ENCODE measurements at places on chromosomes 7 and 10.
A peak's percentile ranks its signal among the peaks of the same experiment; 100 is the strongest.

- DNase-seq = no peak
These were observed 12.2 kb downstream of the DNAJB9 start for GRCh38 chr7:108581655-108582491.

- no peak for DNase-seq
These were observed 615.1 kb downstream of the SUGCT start for GRCh38 chr7:40749877-40750276.

- DNase-seq = no peak
These were observed 60.2 kb upstream of the CAMK2B start for GRCh38 chr7:44385434-44386138.

- peak; percentile 6 for DNase-seq
These were observed 774.1 kb upstream of the IGFBP3 start for GRCh38 chr7:46695051-46695708.

DNA sequence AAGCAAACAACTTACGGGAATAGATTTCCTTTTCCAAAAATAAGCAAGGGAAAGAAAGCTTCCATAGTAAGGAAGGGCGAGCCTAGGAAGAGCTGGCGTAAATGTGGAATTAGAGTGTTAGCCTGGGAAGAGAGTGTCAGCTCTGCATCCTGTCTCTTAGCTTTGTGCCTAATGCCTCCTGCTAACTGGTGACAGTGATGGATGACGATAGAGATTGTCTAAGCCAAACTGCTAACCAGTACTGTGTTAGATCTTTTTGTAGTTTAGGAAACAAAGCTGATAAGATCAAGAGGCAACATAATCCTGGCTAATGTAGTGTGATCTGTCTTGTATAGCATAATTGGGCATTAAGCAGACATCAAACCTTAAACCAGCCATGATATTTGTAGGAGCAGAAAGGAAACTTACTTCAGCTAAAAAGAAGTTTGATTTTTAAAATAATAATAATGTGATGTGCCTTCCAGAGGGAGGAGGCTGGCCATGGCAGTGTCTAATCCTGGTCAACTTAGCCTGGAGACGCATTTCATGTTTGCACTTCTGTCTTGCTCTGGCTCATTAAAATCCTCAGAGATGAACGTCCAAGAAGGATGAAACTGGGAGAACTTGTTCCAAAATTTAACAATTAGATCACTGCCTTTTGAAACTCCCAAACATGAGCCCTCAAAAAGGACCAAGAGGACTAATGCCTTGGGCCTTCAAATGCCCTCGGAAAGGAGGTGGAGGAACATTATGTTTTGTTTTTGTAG, 85.1 kb downstream of the FAM204A start:
- DNase-seq = no peak

DNA sequence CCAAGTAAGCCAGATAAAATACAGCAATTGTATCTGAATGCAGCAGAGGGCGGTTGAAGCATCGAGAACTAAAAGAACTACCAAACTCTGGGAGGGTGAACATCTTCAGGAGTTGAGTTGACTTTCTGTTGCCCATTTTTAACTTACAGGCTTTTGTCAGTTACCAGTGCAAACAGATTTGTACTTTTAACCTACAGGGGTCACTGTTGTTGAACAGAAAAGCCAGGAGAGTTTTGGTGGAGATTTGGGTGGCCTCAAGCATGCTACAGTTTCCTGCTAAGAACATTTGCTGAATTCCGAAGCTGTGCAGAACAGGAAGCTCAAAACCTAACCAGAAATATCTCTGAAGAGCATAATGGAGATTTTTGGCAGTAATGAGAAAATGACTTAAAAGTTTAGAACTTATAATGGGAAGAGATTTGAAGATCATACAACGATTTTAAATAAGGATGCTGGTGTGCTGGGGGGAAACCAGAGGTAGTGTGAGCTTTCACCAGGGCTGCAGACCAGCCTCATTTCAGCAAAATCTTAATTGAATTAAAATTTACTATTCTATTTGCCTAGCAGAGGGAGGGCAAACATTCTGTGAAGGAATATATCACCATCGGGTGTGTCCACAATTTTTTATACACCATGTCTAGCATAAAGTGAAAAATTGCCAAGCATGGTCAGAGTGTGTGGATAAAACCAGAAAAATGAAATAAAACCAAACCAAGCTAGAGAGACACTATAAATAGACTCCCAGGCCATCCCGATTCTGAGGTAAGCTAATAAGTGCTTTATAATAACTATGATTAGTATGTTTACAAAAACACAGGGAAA, 208.6 kb upstream of the CCDC6 start:
- no peak for DNase-seq

All from SHP77 treated with DMSO at 0.1 percent for 48 hours (cell line).